ENCODE measurements at places on chromosomes 16 and 17.

GRCh38 chr16:1152123-1152638 is 725 bp upstream of the CACNA1H start:
- DNase-seq = no peak

DNA sequence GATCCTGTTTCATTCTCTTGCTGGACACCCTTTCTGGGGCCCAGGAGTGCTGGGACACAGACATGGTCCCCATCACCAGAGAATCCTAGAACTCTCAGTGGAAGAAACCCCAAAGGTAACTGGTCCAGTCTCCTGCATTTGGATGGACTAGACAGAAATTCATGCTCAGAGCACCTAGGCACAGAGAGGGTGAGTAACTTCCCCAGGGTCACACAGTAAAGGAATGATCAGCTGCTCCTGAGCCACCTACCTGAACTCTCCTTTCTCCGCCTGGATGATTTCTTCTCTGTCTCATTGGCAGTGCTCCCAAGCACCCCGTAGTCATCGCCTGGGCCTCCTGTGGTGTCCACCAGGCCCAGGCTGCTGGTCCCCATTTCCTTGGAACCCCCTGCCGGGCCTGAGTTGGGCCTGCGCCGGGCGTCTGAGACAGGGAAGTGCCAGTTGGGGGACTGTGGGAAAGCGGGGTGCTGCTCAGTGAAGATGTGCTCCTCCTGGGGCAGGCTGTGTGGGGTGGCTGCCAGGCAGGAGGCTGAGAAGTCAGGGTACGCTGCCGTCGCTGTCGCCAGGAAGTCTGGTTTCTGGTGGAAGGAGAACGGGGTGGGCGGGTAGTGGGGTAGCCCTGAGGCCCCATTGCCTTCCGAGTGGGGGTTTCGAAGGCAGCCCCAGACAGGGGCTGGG is 767 bp downstream of the MEOX1 start:
- no peak for DNase-seq

DNA sequence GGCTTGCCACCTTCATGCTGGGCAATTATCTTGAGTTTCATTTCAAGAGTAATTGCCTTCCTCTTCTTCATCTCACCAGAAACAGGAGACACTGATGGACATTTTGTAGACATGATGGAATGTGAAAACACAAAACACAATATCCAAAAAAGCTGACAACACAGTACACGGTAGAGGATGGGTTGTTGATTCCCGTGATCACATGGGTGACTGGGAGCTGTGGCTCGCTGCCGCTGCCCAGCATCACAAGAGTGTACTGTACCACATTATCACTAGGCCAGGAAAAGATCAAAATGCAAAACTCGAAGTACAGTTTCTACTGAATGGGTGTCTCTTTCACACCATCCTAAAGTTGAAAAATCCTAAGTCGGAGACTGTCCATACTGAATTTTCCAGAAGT is 7.4 kb downstream of the PTRH2 start:
- DNase-seq = no peak

DNA sequence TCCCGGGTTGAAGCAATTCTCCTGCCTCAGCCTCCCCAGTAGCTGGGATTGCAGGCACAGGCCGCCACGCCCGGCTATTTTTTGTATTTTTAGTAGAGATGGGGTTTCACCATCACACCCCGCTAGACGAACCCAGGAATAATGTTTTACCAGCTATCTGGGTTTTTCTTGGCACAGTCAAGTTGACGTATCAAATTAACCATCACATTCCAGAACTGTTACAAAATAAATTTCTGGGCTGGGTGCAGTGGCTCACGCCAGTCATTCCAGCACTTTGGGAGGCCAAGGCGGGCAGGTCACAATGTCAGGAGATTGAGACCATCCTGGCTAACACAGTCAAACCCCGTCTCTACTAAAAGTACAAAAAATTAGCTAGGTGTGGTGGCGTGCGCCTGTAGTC is 501.2 kb downstream of the SHISA9 start:
- no peak for DNase-seq

DNA sequence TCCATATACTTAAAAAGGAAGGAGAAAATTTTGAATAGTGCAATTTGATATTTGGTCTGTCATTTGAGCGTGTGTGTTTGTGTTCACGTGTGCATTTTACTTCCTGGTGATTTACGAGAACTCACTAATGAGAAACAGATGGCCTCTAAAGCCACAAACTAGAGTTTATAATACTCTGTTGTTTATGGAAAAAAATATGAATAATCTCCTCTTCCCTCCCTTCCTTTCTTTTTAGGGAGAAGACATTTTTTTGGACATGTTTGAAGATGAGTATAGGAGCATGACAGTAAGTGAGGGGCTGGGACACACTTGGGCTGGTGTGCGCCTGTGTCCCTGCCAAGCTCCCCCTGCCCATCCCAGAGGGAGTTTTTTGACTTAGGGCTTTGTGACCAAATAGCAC is 102.7 kb downstream of the CLEC16A start:
- peak; percentile 82 for DNase-seq

DNA sequence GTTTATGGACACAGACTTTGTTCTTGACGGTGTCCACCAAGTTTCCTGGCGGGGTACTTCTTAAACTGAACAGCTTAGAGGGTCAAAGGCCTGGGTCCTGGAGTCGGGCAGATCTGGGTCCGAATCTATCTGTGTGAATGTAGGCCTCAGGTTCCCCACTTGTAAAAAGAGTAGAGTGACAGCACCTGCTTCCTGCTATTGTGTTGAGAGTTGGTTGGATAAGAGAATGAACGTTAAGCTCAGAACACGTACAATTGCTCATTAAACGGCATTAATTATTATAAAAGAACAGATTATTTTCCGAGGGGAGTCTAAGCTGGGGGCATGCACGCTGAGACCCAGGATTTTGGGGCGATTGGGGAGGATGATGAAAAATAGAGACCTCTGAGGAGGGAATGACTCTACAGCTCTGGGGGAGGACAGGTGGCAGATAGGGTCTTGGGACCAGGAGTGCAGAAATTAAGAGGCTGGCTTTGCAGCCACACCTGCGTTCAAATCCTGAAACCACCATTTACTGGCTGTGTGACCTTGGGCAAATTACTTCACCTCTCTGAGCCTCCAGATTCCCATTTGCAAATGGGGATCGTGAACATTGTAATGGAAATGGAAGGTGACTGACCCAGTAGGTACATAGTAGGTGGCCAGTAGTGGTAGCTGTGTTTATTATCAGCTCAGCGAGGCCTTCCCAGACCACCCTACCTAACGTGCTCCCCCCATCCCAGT is 862 bp downstream of the CLEC16A start:
- no peak for DNase-seq

DNA sequence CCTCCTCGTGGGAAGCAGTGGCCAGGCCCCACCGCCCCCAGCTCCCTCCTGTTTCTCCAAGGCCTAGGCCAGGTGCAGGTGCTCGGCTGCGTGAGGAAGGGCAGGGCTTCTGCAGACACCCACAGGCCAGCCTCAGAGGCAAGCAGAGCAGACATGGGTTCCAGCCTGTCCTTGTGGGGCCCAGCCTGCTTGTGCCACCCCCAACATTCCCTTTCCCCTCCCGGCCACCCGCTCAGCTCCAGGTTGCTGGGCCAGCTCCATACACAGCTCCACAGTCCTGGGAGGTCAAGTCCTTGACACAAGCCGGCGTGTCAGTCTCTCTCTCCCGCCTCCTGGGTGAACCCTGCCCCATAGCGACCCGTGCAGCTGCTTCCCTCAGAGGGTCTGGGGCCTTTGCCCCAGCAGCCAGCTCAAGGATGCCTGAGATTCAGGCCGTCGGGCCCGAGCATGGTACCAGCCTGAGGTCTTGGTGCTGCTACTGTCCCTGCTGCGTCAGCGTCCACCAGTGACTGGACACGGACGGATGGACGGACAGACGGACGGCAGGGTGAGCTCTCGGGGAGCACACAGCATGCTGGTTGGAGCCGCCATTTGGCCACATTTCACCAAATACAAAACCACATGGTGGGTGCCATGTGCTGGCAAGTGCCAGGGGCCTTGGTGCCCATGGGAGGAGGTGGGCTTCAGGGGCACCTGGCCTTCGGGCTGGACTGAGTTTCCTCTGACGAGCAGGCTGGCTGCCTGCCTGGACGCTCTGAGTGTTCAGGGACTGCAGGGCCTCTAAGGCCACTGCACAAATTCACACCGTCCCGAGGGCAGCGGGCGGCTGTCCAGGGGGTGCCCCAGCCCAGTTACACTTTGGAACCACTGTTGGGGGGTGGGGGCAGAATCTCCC is 8.0 kb downstream of the SECTM1 start:
- no peak for DNase-seq

GRCh38 chr16:8173111-8173644 is 417.1 kb downstream of the TMEM114 start:
- DNase-seq = no peak

GRCh38 chr17:83099570-83100181 is 20.3 kb downstream of the METRNL start:
- no peak for DNase-seq

DNA sequence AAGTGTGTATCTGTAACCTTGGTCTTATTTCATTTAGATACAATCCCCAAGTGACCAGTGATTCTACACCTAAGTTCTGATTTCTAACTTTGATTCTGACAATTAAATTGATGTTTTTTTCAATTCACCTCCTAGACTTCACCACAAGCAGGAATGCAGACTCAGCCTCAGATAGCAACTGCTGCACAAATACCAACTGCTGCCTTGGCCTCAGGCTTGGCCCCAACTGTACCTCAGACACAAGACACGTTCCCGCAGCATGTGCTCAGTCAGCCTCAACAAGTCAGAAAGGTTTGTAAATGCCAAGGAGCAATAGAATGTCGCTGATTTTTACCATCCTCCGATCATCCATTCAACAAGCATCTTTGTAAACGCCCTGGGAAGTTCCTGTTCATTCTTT is 177.7 kb downstream of the MRTFB start:
- no peak for DNase-seq

DNA sequence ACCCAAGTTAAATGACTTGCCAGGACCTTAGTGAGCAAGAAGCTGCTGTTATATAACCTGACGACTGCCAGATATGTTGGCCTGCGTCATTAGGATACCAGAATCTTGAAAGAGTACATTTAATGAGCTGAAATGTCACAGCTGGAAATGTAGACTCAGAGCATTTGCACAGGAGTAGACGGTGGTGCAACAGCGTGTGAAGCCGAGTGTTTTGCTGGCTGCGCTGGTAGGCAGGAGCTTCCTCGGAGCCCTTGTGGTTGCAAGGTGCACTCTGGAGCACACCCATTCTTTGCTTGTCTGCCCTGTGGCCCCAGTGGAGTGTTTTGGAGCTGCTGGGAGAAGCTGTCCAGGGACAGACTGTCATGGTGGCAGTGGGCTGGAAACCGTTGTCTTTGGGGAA is 79.3 kb downstream of the BANP start:
- DNase-seq = no peak

GRCh38 chr17:55681342-55681700 is 41.3 kb downstream of the TMEM100 start:
- DNase-seq = no peak

- no peak for DNase-seq
Observed at GRCh38 chr17:60947543-60947942, 269.9 kb downstream of the BCAS3 start.
